Lung microvascular endothelial cell (primary cell): ENCODE measurements at places on chromosomes 3 and 15. TPM values are rescaled to one million over a fixed set of nuclear protein-coding genes. Genes with fewer than 3 reads are reported as not detected.

The ARGFX gene
- not detected in 2 replicates for total RNA-seq

The RAB6B gene
- 0.65 and 2.2 TPM in 2 replicates for total RNA-seq

The SLITRK3 gene
- total RNA-seq, result not detected in 2 replicates

The IQCH gene
- 0.40 and 0.87 TPM in 2 replicates for total RNA-seq

The SLC6A1 gene
- under 0.01 TPM in 1 of 2 replicates, not detected in the other for total RNA-seq

The ZNF860 gene
- 0.40 and 1.1 TPM in 2 replicates for total RNA-seq

The TGM4 gene
- total RNA-seq, result under 0.01 TPM in 1 of 2 replicates, not detected in the other

The GPR160 gene
- 0.99 and 1.7 TPM in 2 replicates for total RNA-seq

The RASA2 gene
- 5.4 and 7.3 TPM in 2 replicates for total RNA-seq

The RASGRP1 gene
- total RNA-seq, result under 0.01 TPM in 2 replicates
